ENCODE measurements at places on chromosomes 1 and 21.

DNA sequence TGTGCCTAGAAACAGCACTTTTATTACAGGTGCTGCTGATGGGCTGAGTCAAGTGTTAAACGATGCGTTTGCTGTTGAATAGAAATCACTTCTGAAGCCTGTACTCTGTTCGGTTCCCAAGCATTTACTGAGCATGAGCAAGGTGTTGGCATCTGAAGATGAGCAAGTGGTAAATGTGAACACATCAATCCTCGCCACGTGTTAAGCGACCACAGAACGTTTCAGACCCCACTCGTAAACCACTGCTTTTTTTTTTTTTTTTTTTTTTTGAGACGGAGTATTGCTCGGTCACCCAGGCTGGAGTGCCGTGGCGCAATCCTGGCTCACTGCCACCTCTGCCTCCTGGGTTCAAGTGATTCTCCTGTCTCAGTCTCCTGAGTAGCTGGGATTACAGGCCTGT is 241.2 kb downstream of the SETD4 start:
- no peak for DNase-seq

DNA sequence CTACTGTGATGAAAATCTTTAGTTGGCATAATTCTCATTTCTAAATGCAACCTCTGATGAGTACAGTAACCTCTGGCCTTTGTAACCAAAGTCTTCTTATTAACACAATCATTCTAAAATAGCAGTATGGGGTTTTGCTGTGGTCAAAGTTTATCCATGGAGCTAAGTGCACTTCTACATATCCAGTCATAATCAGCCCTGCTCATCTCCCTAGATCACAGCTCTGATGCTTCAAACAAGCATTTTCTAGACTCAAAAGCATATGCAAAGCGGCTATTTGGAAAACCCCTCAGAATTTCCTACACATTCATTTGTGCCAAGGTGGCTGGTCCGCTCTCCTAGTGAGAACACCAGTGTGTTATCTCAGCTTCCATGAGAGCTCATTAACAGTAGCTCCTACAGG is 418.6 kb downstream of the MRPL39 start:
- no peak for DNase-seq

GRCh38 chr1:228176461-228177182 is 11.0 kb downstream of the IBA57 start:
- DNase-seq, result no peak

- no peak for DNase-seq
Observed at GRCh38 chr1:58815686-58816071, 31.8 kb upstream of the JUN start.

- DNase-seq, result no peak
Observed at GRCh38 chr1:56578138-56578962, 1.0 kb downstream of the PLPP3 start.

DNA sequence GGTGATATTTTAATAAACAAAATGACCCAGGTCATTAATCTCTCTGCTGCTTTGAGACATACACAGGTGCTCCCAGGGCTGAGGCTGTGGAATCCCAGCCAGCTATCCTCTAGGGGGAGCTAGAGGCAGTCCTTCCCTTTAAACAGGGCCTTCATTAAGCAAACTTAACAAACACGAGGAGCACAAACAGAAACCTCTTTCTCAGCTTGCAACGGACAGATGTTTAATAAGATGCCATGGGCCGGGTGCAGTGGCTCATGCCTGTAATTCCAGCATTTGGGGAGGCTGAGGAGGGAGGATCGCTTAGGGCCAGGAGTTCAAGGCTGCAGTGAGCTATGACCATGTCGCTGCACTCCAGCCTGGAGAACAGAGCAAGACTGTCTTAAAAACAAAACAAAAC is 106.7 kb downstream of the HIVEP3 start:
- peak; percentile 27 for DNase-seq

DNA sequence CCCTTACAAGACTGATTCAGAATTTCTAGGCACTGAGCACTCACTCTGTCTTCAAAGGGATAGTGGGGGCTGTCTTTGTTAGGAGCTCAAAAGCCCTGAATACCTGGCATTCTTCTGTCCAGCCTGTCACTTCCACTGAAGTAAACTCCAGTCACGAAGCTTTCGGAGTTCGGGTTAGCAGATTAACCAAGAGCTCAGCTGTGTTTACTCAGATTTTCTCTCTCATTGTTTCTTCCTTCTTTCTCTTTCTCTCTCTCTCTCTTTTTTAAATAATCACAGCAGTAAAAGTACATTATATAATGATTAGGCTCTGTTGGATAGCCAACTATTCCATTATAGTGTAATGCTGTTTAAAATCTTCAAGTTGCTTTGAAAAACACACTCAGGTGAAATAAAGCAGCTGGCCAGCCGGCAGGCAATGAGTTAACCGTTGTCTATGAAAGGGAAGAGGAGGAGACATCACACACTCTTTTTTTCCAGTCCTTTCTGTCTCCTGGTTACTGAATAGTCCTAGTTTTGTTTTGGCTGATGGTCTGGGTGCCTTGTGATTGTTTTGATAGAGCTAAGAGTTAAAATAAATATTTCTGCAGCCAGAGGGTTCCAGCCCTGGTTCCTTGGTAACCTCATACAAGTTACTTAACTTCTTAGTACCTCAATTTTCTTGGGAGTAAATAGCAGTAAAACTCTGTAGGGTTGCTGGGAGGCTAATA is 89.8 kb downstream of the ADSS2 start:
- DNase-seq, result no peak

DNA sequence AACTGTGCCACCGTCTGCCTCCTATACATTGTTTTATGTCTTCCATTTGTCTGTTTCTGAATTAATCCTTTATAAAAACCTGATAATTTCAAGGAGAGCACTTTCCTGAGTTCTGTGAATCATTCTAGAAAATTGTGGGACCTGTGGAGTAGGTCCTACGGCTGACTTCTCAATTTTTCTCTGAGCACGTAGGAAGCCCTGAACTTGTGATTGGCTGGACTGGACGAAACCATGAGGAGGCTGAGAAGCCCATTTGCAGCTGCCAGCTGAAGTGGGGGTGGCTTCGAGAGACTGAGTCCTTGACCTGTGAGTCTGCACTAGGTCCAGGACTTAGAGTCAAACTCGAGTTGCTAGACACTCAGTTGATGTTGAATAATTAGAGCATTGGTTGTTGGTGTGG is 277.1 kb upstream of the NCAM2 start:
- no peak for DNase-seq

DNA sequence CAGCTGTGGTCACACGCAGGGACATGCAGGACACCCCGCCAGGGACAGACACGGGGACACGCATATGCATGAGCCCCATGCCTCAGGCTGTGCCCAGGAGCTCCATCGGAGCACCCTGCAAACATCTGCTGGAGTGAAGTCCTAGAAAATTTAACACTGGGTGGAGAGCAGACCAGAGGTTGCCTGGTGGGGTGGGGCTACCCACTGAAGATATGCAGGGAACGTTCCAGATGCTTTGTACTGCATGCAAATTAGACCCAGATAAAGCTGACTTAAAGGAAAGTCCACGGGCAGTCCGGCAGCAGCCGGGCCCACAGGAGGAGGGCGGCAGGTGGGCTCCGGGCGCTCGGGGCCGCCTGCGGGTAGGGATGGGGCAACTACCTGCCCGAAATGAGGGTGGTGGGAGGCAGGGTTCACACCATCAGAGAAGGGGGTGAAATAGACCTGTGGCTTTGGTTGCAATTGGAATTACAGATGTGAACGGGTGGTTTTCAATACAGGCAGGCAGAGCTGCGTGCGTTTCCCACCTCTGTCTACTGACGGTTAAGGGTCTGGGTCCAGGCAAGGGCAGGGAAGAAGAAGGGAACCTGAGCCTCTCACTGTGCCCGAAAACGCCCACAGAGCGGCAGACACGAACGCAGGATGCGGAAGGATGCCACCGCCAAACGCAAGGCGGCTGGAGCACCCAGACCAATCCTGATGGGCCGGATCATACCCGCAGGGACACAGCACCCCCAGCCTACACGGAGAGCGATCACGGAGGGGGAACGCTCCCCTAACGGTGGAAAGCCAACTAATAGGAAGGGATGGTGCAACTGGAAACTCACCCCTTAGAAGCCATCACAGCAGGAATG is 21.0 kb downstream of the CFAP74 start:
- no peak for DNase-seq

GRCh38 chr21:29181799-29182470 is 51.5 kb downstream of the MAP3K7CL start:
- DNase-seq, result no peak

DNA sequence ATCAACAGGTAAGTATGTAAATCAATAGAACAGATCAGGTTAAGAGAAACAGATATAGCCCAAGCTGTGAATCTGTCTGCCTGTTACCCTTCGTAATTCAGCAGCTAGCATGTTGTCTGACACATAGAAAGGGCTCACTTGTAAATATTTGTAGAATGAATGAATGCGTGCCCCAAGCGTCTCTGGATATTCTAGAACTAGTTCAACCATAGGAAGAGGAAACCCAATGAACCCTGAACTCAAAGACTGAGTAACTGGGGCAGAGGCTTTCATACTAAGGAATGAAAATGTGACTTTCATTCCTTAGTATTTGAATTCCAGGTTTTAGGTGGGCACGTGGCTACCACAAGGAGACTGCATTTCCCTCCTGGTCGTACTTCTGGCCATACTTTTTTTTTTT is 60.1 kb upstream of the SMYD2 start:
- DNase-seq, result no peak

- no peak for DNase-seq
Observed at GRCh38 chr21:33125680-33126375, 55.9 kb downstream of the OLIG1 start.

DNA sequence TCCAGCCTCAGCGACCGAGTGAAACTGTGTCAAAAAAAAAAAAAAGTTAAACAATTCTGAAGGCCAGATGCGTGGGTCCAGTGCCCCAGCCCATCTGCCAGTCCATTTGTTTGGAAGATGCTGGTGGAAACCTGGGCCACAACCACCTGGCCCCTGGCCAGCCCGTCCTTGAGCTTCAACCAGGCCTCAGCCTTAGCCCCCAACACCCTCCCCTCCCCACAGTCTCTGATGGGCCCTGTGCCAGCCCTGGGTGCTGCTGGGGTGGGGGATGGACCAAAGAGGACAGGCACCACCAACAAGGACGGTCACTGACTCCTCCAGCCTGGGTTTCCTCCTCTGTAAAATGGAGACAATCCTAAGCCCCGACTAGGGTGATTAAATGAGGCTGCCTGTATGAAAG is 19.6 kb upstream of the PLEKHG5 start:
- no peak for DNase-seq

DNA sequence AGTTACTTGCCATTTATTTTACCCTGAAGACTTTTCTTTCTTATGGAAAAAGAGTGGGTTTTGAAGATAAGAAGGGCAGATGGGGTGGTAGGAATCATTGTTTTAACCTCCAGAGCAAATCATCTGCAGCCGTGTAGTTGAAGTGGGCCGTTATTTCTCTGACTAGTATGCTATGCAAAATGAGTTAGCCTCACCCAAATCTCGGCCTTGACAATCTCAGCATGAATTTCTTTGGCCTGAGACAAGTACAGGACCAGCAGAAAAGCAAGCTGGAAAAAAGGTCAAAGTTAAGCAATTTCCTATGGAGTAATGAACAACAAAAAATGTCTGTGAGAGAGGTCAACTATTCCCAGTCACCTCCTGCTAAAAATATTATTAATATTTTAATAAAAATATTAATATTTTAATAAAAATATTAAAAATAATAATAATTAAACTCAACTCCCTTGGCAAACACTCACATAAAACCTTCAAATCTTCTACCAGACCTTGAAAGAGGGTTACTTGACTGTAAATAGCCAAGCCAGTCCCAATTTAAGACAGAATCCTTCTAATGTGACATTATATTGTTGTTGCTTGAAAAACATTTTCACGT is 6.8 kb upstream of the TEKT2 start:
- DNase-seq, result no peak
